ENCODE measurements at places on chromosomes 5 and 9. TPM values are rescaled to one million over a fixed set of nuclear protein-coding genes. Genes with fewer than 3 reads are reported as not detected.

- H3K27me3 ChIP-seq: no peaks in the 10 kb centered on the region
- H3K36me3 ChIP-seq: 0 out of 2 replicates have a peak, but pooled peaks cover 4% of the 10 kb centered on the region
- peak; percentile 35 for DNase-seq
- no peak overlapping the region for H3K4me3 ChIP-seq
These were observed 5.5 kb downstream of the OTULIN start for GRCh38 chr5:14669975-14670374.

DNA sequence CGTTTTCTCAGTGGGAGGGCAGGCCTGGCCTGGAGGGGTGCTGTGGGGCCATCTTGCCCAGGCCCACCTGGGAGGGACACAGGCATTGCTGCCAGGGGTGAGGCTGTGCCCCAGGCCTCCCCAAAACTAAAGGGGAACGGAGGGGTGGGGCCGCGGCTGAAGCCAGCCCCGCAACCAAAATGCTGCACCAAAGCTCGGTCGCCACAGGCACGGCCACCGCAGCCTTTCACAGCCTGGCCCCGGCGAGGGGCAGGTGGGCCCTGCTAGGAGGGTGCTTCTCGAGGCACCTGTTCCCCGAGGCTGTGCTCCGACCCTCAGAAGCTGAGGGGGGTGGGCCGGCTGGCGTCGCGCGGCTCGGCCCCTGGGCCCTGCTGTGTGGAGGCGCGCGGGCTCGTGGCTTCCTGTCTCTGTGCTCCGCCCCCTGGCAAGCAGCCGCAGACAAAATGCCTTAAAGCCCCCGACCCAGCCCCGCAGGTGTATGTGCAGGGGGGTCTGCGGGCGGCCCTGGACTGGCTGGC lies 57.6 kb downstream of the JAK2 start:
- H3K27me3 ChIP-seq: no peaks in the 10 kb centered on the region
- no peak for DNase-seq

DNA sequence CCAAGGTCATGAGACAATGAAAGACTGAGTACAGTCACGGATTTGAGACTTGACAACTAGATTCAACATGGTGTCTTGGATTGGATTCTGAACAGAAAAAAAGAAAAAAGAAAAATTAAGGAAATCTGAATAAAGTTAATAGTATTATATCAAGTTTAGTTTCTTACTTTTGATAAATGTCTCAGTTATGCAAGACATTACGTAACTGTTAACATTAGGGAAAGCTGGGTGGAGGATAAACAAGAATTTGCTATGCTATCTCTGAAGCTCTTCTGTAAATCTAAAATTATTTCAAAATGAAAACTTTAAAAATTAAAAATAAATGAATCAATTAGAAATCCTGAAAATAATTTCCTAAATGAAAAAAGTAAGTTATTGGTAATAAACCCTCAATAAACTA lies 14.4 kb upstream of the DCAF12 start:
- no peak overlapping the region for H3K4me3 ChIP-seq
- no peaks in the 10 kb centered on the region for H3K4me1 ChIP-seq
- DNase-seq: no peak

DNA sequence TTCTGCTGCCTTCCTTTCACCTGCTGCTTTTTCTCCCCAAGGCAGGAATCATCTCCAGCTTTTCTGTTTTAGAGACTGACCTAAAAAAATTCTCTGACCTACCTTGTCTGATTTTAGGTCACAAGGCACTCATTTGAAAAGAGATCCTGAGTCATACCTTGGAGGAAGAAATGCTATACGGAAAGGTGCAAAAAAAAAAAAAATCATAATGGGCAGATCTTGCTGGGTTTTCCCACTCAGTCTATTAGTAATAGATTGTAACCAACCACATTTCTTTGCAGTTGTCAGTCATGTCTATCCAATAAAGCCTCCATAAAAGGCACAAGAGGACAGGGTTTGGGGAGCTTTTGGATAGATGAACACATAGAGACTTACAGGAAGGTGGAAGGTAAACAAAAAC lies 70.0 kb downstream of the MTREX start:
- no peak for DNase-seq
- peaks cover 51% of the 10 kb centered on the region for H3K36me3 ChIP-seq
- no peak overlapping the region for H3K27ac ChIP-seq
- no peaks in the 10 kb centered on the region for H3K4me1 ChIP-seq
- H3K27me3 ChIP-seq: no peaks in the 10 kb centered on the region
- no peak overlapping the region for H3K4me3 ChIP-seq

GRCh38 chr9:23850690-23851629 lies 24.9 kb upstream of the ELAVL2 start:
- H3K4me3 ChIP-seq: no peak overlapping the region
- no peaks in the 10 kb centered on the region for H3K4me1 ChIP-seq
- no peaks in the 10 kb centered on the region for H3K27me3 ChIP-seq
- no peaks in the 10 kb centered on the region for H3K36me3 ChIP-seq
- DNase-seq: no peak

GRCh38 chr5:9596824-9597223 lies 33.3 kb downstream of the TAS2R1 start:
- no peaks in the 10 kb centered on the region for H3K4me1 ChIP-seq
- H3K27ac ChIP-seq: no peak overlapping the region
- no peaks in the 10 kb centered on the region for H3K27me3 ChIP-seq
- DNase-seq: no peak

GRCh38 chr9:126534431-126535186 lies 79.1 kb upstream of the LMX1B start:
- peaks cover 58% of the 10 kb centered on the region for H3K4me1 ChIP-seq
- DNase-seq: peak; percentile 43
- no peaks in the 10 kb centered on the region for H3K36me3 ChIP-seq
- no peaks in the 10 kb centered on the region for H3K27me3 ChIP-seq
- H3K4me3 ChIP-seq: peak overlapping the region; percentile 59
- H3K27ac ChIP-seq: peak overlapping the region; percentile 83

DNA sequence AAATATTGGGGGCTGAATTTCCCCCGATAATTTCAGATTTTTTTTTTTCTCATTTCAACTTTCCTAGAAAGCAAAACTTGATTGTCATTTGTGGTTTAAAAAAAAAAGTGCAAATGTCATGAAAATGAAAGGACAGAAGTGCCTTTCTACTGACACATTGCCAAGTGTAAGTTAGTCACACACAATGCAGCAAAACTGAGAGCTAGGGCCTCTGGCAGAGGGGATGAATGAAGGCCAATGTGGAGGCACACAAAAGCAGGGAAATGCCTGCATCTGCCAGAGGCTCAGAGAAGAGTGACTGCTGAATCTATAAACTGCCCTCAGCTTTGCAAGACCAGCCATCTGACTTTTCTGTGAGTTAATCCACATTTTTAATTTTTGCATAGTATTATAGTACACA lies 6.8 kb upstream of the IFNA5 start:
- H3K4me1 ChIP-seq: no peaks in the 10 kb centered on the region
- H3K27ac ChIP-seq: no peak overlapping the region

DNA sequence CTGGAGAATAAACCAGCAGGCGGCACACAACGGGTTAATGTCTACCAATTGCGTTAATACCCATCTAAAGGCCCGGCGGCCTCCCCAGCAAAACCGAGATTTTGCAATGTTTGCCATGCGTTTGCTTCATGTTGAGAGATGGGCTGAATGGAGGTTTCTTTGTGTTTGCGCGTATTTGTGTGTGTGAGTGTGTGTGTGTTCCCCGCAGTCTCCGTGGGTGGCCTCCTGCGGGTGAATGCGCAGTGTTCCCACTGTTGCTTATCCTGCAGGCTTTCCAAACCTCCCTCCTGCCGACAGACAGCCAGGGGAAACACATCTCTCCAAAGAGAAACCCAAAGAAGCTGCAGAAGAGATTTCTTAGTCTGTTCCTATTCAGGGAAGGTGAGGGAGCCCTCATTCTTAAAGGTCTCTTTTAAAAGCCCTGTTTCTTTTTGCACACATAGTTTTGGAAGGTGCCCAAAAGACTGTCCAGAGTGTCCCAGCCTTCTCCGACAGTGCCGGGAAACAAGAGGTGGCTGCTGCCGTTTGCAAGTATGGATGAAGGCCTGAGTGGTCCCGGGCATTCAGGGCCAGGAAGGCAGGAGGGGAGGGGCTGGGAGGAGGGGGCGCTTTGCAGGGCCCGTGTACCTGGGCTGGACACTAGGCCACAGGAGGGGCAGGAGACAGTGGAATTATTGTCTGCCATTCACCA lies 103.8 kb upstream of the ERCC6L2 start:
- no peaks in the 10 kb centered on the region for H3K4me1 ChIP-seq
- no peak overlapping the region for H3K27ac ChIP-seq
- no peaks in the 10 kb centered on the region for H3K27me3 ChIP-seq
- no peaks in the 10 kb centered on the region for H3K36me3 ChIP-seq

- no peaks in the 10 kb centered on the region for H3K27me3 ChIP-seq
- H3K27ac ChIP-seq: no peak overlapping the region
- H3K36me3 ChIP-seq: no peaks in the 10 kb centered on the region
- no peak overlapping the region for H3K4me3 ChIP-seq
- peaks cover 23% of the 10 kb centered on the region for H3K4me1 ChIP-seq
These were observed 2.0 kb downstream of the NR2F1-AS1 start for GRCh38 chr5:93578813-93579691.

Gene OLFML2A
- total RNA-seq: not detected

Gene CD274
- total RNA-seq: 0.29 TPM

Gene DNM1
- total RNA-seq: 0.65 TPM
